Fibroblast of lung (primary cell): ENCODE measurements at places on chromosomes 7 and 10.

- no peak for DNase-seq
These were observed 77.8 kb upstream of the PRSS1 start for GRCh38 chr7:142671506-142671905.

GRCh38 chr10:45353186-45353585 is 20.8 kb upstream of the ALOX5 start:
- DNase-seq, result no peak

GRCh38 chr7:29091715-29092114 is 54.6 kb downstream of the CPVL start:
- no peak for DNase-seq

DNA sequence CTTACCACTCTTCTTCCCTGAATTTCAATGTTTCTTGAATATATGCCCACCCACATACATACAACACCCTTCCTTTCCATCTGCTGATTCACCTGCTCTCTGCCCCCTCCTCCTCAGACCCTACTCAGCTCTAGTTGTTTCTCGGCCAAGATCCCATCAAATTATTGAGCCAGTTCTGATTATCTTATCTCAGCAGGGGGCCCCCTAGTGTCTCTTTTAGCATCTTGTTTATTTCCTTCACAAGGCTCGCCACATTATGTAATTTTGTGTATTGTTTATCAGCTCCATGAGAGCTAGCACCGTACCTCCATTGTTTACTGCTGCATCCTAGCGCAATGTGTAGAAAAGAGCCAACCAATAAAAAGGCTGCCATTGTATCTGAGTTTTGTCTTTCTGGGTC is 71.9 kb downstream of the FAM13C start:
- no peak for DNase-seq

DNA sequence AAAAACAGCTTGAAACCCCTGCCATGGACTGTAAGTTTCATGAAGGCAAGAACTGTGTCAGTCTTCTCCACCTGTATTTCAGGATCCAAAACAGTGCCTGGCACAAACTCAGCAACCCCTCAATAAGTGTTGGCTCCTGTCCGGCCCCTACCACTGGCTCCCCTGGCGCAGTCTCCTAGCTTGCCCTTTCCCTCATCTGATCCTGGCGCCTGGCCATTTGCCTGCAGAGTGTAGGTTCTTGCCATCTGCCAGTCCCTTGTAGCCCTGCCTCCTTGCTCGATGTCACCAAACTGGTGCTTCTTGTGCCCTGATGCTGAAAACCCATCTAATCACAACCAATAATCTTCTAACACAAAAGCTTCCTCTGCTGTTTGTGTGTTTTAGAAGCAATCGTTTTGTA is 60.4 kb downstream of the LGI1 start:
- DNase-seq, result no peak

- no peak for DNase-seq
These were observed 215.2 kb upstream of the MKLN1 start for GRCh38 chr7:131112431-131112830.

DNA sequence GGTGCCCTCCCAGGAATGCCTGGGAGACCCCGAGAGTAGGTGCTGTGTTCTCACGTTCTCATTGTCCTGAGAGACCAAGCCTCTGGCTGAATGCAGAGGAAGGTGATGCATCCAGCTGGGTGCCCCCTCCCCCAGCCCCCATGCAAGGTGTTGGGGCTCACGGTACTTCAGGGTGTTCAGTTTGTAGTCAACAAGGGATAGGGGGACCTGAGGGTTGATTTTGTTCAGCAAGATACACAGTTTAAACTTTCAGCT is 60.4 kb upstream of the DUSP5 start:
- no peak for DNase-seq

DNA sequence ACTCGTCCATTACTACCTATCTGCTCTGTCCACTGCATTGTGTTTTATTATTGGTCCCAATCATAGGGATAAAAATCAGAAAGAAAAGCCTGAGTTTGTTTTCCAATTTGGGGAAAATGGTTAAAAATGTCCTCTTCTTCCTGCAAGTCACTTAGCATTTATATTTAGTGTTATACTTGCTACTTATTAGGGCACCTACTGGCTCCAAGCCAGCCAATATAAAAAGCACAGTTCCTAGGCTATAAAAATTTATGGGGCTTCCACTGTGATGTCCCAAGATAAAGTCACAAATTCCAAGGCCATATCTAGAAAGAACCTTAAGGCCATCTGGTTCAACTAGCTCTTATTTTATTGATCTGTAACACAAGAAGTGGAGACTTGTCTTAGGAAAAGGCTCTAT is 3.2 kb downstream of the SLC35B4 start:
- no peak for DNase-seq

DNA sequence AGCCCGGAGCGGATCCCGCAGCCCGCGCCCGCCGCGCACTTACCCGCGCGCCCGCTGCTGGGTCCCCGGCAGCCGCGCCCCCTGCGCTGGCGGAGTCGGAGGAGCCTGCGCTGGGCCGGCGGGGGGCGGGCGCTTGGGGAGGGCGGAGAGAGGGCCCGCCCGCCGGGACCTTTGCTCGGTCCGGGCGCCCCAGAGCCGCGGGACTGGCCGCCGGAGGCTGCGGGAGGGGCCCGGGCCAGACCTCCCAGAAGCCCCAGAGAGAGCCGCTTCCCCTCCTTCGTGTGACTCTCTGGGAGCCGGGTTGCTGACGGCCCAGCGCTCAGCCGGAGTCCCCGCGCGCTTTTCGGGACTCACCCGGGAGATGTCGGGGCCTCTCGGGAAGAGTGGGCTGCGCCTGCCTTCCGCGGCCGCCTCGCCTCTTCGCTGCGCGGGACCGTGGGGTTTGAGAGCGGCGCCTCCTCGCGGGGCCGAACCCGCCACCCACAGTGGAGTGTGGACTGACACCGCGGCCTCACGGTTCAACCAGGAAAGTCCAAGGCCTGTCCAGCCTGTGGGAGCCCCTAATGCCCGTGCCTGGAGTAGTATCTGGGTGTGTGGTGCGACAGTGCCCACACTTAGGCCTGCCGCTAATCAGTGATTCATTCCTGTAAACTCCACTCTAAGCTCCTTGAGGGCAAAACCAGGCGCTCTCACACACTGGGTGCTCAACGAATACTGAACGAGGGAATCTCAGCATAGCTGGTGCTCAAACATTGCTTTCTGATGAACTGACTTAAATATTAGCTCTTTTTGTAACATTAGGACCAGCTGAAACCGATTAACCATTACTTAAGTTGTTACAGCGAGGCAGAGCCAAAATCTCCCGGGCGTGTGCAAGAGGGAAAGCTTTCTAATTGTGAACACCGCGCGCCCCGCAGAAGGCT is at the start of gene GSDME:
Gene GSDME, minus strand, starts transcription at position 112 of the 923 bp plus-strand sequence. CDS start 7,690 bp downstream, outside the sequence.
- peak; percentile 69 for DNase-seq

GRCh38 chr7:67655168-67655567 is 658.5 kb downstream of the TYW1 start:
- no peak for DNase-seq

- DNase-seq, result no peak
These were observed 55.9 kb downstream of the SLC25A13 start for GRCh38 chr7:96266015-96266414.

- DNase-seq, result no peak
These were observed at the start of gene LIPF for GRCh38 chr10:88664142-88664541. TSS of gene LIPF (plus strand) at chr10:88664442. CDS start at chr10:88667298, 2,856 bp downstream.

DNA sequence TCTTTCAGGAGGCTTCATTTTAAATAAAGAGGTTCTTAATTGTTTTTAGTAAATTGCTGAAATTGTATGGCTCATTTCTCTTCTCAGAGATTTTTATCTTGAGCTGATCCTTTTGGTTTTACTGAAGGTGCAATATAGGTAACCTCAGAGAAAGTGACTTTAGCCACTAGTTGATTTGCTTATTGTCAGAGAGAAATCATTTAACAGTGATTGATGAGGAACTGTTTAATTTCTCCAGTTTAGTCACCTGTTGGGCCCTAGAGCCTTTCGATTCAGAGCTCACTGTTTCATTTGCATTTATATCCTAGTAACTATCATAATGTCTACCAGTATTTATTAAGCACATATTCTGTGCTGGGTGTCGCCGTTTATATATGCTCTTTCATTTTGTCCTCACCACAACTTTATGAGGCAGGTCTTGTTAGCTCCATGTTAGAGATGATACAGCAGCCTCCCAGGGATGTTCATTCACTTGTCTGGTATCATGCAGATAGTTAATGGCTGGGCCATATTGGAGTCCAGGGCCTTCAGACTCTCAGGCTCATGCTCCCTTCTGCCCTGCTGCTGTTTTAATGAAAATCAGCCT is 42.1 kb downstream of the KAT6B start:
- DNase-seq, result no peak

DNA sequence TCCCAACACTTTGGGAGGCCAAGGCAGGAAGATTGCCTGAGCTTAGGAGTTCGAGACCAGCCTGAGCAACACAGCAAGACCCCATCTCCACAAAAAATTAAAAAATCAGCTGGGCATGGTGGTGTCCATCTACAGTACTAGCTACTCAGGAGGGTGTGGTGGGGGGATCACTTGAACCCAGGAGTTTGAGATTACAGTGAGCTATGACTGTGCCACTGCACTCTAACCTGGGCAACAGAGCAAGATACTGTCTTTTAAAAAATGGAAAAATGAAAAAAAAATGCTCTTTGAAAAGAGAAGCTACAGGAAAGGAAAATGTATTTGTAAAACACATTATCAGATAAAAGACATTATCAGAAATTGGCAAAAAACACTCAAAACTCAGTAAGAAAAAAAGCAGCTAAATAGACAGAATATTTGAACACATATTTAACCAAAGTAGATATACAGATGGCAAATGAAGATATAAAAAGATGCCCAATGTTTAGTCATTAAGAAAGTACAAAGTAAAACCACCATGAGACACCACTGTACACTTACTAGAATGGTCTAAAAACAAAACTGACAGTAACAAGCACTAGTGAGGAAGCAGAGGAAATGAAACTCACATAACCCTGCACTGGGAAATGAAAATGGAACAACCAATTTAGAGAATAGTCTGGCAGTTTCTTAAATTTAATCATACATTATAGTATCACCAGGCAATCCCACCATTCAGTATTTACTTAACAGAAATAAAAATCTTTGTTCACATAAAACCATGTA is 40.5 kb downstream of the NRBF2 start:
- no peak for DNase-seq

DNA sequence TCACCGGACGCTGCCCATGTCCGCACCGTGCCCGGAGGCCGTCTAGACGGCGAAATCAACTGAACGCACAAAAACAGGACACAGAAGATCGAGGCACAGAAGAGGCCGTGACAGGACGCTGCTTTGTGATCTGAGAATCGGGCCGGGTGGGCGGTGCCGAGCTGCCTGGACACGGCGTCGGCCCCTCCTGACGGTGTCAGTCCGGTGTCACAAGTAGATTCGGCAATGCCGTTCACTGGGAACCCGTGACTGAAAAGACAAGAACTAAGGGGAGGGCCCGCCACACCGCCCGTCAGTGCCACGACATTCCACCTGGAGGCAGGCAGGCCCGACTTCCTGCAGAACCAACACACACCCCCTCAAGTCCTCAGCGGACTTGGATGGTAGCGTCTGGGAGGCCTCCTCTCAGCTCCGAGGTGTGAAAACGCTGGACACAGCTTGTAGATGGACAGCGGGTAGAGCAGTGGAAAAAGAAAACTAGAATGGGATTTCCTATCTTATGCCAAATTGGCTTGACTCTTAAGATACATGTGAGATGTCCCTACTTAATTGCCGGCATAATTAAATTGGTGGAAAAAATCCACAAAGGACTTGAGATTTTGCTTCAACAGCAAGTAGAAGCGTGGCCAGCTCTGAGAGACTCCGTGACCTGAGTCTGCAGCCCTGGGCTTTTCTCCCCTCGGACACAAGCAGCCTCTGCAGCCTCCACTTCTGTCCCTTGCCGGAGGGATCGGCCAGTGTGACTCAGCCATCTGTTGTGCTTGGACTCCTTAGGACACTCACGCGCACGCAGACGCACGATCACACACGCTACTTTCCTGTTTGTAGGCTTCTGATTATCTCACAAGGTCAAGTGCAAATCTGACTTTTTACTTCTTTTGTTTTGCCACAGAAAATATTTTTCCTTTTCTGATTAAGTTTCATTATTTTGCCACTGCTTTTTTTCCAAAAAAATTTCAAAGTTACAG is 269.0 kb downstream of the DIP2C start:
- peak; percentile 44 for DNase-seq

- peak; percentile 30 for DNase-seq
These were observed 186.2 kb downstream of the MACC1 start for GRCh38 chr7:20030915-20031362.

GRCh38 chr7:66679633-66680244 is 51.1 kb downstream of the KCTD7 start:
- no peak for DNase-seq

DNA sequence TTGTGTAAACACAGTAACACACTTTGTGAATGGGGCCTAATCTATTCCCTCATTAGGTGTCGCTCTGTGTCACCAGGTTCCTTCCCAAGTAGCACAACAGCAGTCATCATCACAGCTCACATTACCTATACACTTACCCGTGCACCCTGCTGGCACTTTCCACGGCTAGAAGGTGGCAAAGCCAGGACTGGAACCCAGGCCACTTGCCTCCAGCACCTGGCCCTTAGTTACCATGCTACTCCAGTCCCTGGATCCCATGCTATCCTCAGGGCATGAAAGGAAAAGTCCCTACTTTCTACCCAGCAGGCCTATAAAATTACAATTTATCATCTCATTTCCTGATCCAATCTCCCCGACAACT is 18.4 kb downstream of the SMURF1 start:
- no peak for DNase-seq

- no peak for DNase-seq
These were observed 210.4 kb downstream of the FAM107B start for GRCh38 chr10:14564268-14564744.

GRCh38 chr10:12880423-12880822 is 121.1 kb downstream of the CCDC3 start:
- no peak for DNase-seq

- DNase-seq, result peak; percentile 88
These were observed 60.2 kb downstream of the MAD1L1 start for GRCh38 chr7:2172311-2173188.

DNA sequence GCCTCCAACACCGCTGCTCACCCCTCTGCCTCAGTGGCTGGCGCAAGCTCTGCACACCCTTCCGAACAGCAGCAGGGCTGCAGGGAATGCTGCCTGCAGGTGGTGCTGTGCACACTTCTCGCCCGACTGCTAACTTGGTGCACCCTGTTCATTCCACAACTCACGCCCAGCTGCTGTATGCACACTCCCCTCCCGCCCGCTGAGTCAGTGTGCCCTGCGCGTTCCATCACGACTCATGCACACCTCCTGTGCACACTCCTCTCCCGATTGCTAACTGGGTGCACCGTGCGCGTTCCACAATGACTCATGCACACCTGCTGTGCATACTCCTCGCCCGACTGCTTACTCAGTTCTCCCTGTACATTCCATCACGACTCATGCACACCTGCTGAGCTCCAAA is 21.5 kb downstream of the ADARB2 start:
- no peak for DNase-seq

- DNase-seq, result no peak
These were observed at the start of gene EVX1 for GRCh38 chr7:27242555-27243339. TSS of gene EVX1 (plus strand) at chr7:27242802. CDS start at chr7:27243031, 229 bp downstream.

GRCh38 chr10:22156750-22157149 is 61.1 kb downstream of the EBLN1 start:
- no peak for DNase-seq

GRCh38 chr10:106777841-106778240 is 386.7 kb downstream of the SORCS1 start:
- no peak for DNase-seq
